Fibroblast of upper back skin (primary cell): ENCODE measurements at places on chromosomes 16 and 17.
A peak's percentile ranks its signal among the peaks of the same experiment; 100 is the strongest.

GRCh38 chr17:42518755-42519545 is 17.1 kb upstream of the NAGLU start:
- peak; percentile 44 for DNase-seq

DNA sequence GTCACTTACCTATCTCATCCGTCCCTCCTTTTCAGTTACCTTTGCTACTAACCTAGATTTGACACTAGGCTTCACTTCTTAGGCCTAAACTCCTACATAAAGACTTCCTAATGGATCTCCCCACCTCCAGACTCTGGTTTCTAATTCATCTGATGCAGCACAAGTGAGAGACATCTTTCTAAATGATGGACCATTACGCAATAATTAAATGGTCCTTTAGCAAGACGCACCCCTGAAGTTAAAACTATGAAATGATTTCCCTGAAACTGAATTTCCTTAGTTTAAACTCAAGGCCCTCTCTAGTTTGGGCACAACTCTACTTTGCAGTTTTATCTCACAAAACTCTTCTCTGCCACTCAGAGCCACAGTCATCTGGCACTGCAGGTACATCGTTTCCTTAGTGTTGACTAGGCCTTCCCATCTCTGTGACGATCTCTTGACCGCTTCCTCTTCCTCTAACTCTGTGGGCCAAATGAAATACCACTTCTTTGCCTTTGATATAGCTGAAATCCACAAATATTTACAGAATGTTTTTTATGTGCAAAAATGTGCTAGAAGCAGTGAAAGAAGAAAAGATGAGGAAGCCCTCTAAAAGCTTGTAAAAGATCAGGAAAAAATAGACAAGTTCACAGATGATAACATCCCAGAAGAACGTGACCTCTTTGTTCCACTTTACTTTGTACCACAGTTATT is 3.3 kb downstream of the SYNRG start:
- DNase-seq: no peak

- no peak for DNase-seq
Observed at GRCh38 chr17:647324-648197, 67.1 kb downstream of the VPS53 start.

- DNase-seq: no peak
Observed at GRCh38 chr16:68022278-68022727, 729 bp downstream of the DDX28 start.

GRCh38 chr17:37842401-37842800 is 81.8 kb upstream of the TBC1D3K start:
- DNase-seq: no peak

GRCh38 chr17:40108970-40109824 is 8.8 kb upstream of the NR1D1 start:
- DNase-seq: no peak

DNA sequence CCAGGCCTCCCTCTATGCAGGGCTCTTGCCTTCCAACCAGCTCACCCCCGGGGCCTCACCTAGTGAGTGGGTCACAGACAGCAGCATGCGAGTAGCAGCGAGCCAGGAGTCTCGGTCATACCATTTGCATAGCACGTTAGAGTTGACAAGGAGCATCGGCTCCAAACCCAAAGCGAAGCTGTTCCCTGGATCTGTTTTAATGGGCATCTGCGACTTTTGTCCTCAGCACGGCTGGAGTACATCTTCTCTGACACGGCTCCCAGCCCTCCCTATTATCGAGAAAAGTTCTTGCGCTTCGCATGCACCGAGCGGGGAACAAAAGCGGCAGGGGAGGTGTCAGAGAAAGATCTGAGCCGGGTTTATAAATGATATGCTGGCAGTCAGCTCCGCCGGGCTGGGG is 253.3 kb downstream of the MAF start:
- no peak for DNase-seq

- DNase-seq: no peak
Observed at GRCh38 chr17:36597226-36597625, 4.2 kb upstream of the MRM1 start.

- peak; percentile 30 for DNase-seq
Observed at GRCh38 chr17:9544221-9544620, 31.4 kb downstream of the STX8 start.

- DNase-seq: no peak
Observed at GRCh38 chr17:34383216-34383615, 20.2 kb upstream of the CCL1 start.

DNA sequence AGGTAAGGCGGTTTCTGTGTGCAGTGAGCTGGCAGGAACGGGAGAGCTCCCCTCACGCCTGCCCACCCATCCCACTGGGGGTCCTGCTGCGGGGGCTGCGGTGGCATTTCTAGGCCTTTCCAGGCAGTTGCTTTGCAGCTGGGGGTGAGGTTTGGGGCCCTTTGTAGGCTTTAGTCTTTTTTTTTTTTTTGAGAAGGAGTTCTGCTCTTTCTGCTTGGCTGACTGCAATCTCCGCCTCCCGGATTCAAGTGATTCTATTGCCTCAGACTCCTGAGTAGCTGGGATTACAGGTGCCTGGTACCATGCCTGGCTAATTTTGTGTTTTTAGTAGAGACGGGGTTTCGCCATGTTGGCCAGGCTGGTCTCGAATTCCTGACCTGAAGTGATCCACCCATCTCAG is 11.1 kb downstream of the TSC2 start:
- DNase-seq: no peak

DNA sequence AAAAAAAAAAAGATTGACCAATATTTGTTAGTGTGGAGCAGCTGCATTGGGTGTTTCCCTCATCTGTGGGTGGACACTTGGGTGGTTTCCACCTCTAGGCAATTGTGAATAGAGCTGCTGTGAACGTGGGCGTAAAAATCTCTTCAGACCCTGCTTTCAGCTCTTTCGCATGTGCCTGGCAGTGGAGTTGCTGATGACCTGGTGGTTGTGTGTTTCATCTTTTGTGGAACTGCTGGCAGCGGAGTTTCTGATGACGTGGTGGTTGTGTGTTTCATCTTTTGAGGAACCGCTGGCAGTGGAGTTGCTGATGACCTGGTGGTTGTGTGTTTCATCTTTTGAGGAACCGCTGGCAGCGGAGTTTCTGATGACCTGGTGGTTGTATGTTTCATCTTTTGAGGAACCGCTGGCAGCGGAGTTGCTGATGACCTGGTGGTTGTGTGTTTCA is 21.4 kb downstream of the ZC3H18 start:
- DNase-seq: no peak

DNA sequence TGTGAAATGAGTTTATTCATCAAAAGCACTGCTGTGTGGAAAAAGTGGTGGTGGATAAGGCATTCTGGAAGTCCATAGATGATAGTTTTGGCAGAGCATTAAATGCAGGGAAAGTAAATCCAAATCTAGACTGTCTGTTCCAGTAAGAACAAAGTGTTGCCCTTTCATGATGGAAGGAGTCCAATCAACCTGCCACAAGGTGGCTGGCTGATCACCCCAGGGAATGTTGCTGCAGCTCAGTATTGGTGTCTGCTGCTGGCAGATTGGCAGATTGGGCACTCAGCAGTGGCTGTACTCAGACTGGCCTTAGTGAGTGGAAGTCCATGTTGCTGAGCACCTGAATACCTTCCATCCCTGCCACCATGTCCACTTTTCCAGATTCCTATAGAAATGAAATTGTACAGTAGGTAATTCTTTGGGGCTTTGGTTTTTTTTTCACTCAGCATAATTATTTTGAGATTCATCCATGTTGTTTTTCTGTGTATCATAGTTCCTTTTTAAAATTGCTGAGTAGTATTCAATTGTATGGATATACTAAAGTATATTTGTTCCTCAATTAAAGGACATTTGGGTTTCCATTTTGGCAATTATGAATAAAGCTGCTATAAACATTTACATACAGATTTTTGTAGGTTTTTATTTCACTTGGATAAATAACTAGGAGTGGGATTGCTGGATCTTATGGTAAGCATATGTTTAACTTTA is 14.3 kb downstream of the DYNLL2 start:
- no peak for DNase-seq

- DNase-seq: peak; percentile 98
Observed at GRCh38 chr17:76872221-76872873, 4.1 kb downstream of the MGAT5B start.

GRCh38 chr17:33939959-33940358 is 315.1 kb upstream of the CCL2 start:
- DNase-seq: no peak

DNA sequence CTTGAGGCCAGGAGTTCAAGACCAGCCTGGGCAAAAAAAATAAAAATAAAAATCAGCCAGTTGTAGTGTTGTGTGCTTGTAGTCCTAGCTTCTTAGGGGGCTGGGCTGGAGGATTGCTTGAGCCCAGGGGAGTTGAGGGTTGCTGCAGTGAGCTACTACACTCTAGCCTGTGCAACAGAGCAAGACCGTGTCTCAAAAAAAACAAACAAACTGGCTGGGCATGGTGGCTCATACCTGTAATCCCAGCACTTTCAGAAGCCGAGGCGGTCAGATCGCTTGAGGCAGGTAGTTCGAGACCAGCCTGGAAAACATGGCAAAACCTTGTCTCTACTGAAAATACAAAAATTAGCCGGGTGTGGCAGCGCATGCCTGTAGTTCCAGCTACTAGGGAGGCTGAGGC is 4.9 kb upstream of the UBALD2 start:
- no peak for DNase-seq

DNA sequence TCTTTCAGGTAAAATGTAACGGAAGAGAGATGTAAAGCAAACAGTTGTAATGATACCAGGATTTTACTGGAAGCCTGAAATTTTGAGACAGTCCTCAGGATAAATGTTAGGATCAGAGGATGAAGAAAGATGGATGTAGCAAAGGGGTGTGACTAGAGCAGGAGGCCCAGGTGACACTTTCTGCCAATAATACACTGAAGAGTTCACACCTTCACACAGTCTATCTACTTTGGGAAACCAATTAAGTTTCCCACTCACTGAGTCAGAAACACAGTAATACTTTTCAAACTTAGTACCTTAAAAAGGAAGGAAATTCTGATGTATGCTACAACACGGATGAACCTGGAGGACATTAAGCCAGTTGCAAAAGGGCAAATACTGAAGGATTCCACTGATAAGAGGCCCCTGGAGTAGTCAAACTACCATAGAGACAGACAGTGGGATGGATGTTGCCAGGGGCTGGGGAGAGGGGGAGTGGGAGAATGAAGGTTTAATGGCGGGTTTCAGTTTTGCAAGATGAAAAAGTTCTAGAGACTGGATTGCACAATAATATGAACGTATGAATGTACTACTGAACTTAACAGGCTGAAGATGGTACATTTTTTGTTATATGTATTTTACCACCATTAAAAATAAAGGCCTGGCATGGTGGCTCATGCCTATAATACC is 62.3 kb downstream of the CYTH1 start:
- no peak for DNase-seq

DNA sequence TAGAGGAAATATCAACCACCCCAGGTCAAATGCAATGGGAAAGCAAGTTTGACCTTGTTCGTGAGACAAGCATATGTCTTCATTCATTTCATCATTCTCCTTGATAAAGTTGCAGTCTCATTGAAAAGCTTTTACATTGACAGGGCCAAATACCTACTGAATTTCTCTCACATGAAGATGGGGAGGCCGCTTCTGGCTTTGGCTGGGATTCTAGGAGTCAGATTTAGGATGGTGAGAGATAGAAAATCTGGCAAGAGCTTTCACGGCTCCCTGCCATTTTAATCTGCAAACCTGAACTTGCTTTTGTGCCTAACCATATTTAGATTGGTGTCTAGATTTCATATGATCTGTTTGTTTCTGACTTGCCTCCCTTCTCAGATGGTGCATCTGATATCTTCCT is 88.0 kb downstream of the TMEM100 start:
- no peak for DNase-seq

- peak; percentile 50 for DNase-seq
Observed at GRCh38 chr16:74583926-74584666, 22.8 kb downstream of the GLG1 start.

DNA sequence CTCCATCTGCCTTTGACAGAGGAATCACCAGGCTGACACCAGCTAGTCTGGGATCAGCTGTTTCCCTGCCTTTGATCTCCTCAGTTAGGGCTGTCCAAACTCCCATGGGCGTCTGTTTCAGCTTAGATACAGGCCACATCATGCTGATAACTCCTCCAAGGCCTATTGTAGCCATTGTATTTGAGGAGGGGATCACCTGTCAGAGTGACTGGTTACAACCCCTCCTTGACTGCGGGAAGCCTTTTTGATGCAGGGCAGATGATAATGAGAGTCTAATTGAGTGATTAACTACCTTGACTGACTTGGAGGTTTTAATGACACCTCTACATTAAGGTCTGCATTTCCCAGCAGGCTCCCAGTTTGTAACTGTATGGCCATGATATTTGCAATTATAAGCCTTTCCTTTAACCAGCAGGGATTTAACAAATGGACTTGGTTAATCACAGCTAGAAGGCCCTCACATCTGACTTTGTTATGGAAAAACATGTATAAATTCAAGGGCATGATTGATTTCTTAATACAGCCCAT is 863.5 kb downstream of the KCNJ2 start:
- no peak for DNase-seq

GRCh38 chr17:53736516-53737240 is 86.0 kb upstream of the KIF2B start:
- no peak for DNase-seq

DNA sequence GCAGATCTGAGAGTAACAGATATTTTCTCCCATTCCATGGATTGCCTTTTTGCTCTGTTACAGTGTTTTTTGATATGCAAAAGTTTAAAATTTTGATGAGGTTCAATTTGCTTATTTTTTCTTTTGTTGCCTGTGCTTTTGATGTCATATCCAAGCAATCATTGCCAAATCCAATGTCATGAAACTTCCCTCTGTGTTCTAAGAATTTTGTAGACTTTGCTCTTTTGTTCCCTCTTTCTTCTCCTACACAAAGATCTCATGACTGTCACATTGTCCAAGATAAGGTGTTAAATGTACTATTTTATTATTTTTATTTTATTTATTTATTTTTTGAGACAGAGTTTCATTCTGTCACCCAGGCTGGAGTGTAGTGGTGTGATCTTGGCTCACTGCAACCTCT is 18.9 kb upstream of the KCNH6 start:
- no peak for DNase-seq

DNA sequence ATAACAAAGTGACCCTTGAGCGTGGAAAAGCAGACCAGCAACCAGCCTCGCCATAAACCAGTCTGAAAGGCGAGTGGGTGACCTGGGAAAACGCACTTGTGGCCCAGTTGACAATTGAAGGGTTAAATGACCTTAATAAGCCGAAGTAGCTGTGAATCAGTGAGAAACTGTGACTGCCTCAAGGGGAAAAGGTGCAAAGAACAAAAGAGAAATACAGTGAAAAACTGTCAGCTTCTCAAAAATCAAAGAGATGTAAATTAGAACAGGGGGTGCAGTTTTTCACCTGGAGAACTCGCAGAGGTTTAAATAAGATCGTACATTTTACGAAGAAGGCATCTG is 124.1 kb downstream of the CMIP start:
- DNase-seq: no peak

GRCh38 chr16:56399486-56399885 is 25.9 kb downstream of the AMFR start:
- no peak for DNase-seq
